ENCODE measurements at places on chromosomes 13 and 19. TPM values are rescaled to one million over a fixed set of nuclear protein-coding genes. Genes with fewer than 3 reads are reported as not detected.

Gene CABP5
- not detected for total RNA-seq

DNA sequence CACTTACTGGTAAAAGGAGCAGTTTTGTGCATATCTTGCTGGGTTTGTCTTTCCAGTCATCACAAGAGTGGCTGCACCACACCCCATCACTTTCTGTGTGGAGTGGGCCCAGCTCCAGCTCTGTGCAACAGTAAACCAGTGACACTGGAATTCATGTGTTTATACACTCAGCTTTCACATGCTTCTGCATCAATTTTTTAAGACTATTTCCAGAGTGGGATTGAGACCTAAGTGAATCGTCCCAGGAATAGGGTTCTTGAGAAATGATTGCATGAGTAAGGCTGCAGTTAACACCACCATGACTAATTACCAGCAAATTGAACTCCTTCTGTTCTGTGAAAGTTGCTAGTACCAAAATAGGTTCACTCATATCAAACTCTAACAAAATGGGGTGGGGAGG is 5.3 kb upstream of the CFAP97D2 start:
- DNase-seq = no peak

Gene PSMD8
- total RNA-seq = 178 TPM

DNA sequence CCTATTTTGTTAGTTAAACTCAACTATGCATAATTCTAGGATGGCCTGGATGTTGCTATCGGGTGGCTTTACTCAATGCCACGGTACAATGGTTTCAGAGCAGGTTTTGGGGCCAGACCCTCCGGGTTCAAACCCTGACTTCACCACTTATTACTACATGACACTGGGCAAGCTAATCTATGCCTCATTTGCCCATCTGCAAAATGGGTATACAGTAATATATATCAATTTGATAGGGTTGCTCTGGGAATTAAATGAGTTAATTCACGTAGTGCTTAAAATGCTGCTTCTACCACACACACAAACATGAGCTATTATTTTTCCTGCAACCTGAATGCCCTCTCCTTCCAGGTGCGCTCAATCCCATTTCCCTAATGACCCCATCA is 839 bp downstream of the ESD start:
- DNase-seq = no peak

Gene NRTN
- 0.99 TPM for total RNA-seq

Gene SBK2
- total RNA-seq = not detected

Data from lung microvascular endothelial cell (primary cell).